ENCODE measurements at places on chromosomes 6 and 20.

GRCh38 chr20:47521059-47521808 is 19.5 kb downstream of the NCOA3 start:
- DNase-seq, result no peak

- DNase-seq, result no peak
Observed at GRCh38 chr6:127466416-127466815, 7.2 kb upstream of the KIAA0408 start.

DNA sequence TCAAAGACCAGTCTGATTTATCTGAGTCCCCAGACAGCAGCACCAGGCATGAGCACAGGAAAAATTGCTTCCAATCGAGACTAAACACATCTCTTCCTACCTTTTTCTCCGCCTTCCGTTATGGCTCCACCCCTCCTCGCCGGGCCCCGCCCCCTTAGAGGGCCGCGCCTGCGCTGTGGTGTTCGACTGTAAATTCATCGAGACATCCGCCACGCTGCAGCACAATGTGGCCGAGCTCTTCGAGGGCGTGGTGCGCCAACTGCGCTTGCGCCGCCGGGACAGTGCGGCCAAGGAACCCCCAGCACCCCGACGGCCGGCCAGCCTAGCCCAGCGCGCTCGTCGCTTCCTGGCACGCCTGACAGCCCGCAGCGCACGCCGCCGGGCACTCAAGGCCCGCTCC is 8.9 kb downstream of the REM1 start:
- no peak for DNase-seq

- DNase-seq, result no peak
Observed at GRCh38 chr6:15993716-15994228, 135.1 kb upstream of the MYLIP start.

GRCh38 chr20:6940048-6940447 is 172.6 kb downstream of the BMP2 start:
- DNase-seq, result no peak

Measured in NCI-H1092 treated with DMSO at 0.1 percent for 48 hours (cell line).